Endodermal cell (in vitro differentiated cells): ENCODE measurements at places on chromosomes 2 and 18. TPM values are rescaled to one million over a fixed set of nuclear protein-coding genes. Genes with fewer than 3 reads are reported as not detected.

DNA sequence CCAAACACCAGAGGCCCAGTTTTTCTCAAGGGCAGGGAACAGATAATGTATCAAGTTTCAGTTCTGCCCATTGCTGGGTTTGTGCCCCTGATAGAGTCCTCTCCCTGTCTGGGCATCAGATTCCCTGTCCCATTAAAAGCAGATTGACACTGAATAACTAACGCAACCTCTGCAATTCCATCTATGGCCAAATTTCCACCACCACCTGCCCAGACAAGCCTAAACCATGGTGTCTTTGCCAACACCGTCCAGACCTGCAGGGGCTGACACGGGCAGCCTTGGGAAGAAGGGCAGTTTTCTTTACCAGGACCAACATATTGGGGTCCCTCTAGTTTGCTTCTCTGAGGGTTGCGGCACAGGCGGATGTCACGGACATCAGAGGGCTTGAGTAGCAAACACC, 26.4 kb upstream of the PAX8 start:
- DNase-seq = no peak

MARCHF4 gene
- 0.51 to 1.3 TPM (median 0.78 TPM) in 3 replicates for total RNA-seq

DNA sequence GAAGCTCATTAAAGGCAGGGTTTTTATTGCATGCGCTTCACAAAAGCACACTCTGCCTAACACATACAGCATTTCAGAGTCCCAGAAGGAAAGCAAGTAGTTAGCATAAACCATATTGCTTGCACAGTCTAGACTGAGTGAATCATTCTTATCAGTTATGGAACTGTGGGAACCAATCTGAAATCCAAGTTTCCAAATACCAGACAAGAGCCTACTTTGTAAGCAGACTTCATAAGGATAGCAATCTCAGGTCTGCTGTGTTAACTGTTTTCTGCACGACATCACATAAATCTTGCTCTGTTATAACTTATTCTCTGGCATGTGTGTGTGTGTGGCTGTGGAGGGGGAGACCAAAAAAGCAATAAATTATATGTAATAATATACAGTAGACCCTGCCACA, 608.1 kb upstream of the REG3G start:
- DNase-seq = no peak

DNA sequence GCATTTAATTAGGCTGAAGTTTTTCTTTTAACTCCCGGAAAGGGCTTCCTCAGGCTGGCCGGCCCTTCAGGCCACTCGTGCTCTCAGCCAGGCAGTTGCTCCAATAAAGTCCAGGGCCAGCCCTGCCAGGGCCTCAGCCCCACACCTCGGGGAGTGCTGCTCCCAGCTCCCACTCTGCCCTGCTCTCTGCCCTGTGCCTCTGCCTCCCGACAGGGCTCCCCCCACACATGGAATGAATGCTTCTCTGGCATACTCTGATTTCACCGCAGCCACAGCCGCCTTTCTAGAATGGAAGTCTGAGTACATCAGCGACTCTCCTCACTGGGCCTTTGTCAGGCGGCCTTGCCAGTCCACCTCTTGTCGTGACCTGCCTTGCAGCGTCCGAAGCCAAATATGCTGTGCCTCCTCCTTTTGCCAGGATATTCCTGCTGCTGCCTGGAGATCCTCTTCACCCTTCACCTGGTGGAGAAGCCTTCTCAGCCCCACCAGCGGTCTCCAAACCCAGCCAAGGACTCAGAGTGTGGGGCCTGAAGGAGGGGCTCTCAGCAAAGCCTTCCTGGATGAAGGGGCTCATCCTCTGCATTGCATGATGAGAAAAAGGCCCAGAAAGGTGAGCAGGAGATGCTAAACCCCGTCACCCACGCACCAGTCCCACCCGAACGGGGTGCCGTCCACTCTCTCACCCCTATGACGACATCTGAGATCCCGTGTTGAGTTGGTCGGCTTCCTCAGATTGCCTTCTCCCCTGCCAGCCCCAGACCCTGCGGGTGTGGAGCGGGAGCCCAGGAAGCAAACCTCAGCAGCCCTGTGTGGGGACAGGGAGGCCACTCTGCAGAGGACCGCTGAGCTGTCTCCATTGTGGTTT, 472.7 kb upstream of the HS6ST1 start:
- peak; percentile 37 for DNase-seq

CPS1 gene
- 26.5 to 31.2 TPM (median 29.4 TPM) in 3 replicates for total RNA-seq

- DNase-seq = no peak
These were observed 1.1 kb upstream of the TXNDC2 start for GRCh38 chr18:9884532-9885140.

DNA sequence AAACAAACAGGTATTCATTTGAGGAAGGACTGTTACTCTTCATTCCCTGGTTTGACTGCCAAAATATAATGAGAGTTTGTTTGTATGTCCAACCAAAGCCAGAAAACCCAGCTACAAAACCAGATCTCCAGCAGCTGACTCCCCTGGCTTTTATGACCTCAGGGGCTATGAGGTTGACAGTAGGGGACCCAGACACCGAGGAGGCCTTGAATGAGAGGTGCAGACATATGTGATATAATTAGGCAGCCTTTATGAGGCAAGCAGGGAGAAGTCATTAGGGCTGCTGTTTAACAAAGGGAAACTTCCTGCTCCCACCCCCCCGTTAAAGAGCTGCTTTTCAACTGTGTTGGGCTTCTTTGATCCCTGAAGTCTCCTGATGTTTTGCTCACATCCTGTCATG, 236.7 kb downstream of the SLC4A3 start:
- DNase-seq = no peak

DNA sequence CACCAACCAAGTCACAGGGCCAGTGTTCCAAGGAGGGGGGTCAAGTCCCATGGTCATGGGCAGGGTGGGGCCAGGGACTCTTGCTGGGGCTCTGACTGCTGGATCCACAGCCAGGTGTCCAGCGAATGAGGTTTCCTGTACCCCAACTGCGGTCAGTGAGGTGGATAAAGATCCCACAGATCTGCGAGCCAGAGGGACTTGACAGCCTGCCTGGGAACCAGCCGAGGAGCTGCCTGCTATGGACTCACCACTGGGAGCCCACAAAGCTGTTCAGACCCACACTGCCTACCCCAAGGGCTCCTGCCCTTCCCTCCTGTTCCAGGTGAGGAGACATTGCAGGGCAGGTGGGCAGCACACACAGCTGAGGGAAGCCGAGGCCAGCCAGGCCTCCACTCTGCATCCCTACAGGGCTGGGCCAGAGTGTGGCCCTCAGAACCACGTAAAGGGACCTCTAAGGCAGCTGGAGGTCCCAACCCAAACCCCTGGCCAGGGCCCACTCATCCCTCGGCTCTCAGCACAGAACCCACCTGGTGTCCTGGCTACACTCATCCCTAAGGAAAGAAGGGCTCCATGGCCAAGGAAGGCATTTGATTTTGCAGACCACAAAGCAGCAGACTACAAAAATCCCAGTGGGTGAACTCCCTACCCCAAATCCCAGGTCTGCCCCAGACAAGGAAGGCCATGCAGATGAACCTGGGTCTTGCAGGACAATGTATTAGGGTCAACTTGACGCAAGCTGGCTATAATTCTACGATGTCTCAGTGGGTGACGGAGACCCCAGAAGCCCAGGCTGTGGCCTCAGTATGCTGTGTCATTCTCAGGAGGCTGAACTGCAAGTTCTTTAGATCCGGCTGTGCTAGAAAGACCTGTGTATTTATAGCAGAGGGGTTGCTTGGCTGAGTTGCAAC, 209.2 kb downstream of the MGAT5 start:
- peak; percentile 33 for DNase-seq

- DNase-seq = no peak
These were observed 60.5 kb downstream of the KLHL29 start for GRCh38 chr2:23445450-23445868.

DNA sequence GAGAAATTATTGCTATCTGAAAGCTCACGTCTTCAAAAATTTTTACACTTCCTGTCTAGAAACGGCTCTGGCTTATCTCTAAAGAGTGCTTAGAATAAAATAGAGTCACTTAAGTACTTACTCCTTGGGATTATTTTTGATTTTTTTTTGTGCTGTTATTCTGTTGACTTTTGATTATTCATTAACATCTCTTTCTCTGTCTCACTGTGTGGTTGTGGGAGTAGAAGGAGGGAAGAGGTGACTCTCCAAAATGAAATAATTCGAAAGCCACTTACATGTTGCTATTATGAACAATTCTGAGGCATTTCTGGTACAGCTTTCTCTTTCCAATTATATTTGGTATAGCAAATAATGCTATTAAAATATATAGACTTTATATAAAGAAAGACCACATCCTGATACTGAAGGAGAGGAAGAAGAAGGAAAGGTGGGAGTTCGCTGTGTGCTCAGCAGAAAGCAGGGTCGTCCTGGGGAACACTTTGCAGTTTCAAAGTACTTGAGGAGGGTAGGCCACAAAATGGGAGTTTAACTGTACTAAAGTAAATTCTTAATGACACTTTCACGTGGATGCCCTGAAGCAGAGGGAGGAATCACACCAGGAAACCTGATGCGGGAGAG, 9.6 kb upstream of the MMADHC start:
- DNase-seq = no peak

FAM237A gene
- not detected in 2 replicates for total RNA-seq

- peak; percentile 19 for DNase-seq
These were observed 202.9 kb upstream of the HDAC4 start for GRCh38 chr2:239603411-239604356.

HS6ST1 gene
- 104 and 106 TPM in 2 replicates for total RNA-seq

- DNase-seq = no peak
These were observed 23.5 kb downstream of the CD302 start for GRCh38 chr2:159774370-159774990.

GRCh38 chr2:190984595-190984994, 29.4 kb downstream of the STAT1 start:
- DNase-seq = no peak

DNA sequence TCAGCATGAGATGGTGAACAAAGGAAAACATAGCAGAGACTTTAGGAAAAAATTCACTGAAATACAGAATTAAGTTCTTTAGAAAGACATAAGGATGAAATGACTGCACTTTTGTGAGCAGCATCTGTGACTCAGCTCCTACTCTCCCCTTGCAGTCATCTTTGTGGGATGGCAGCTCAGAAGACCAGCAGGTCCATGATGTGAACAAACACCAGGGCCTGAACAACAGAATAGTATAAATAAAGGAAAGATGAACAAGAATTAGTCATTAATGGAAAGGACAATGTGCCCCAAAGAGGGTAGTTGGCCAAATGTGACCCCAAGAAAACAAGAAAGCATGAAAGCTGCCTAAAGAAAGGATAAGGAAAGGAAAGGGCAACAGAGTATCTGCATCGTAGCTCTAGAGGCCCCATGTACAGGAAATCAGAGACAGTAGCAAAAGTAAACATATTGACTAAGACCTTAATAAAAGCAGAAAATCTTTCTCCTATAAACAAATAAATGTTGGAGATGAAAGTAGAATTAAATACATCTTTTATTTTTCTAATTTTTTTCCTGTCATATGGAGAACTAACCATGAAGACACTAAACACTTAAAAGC, 318.0 kb downstream of the ZEB2 start:
- no peak for DNase-seq

ACADL gene
- 0.38 and 0.66 TPM in 2 replicates for total RNA-seq

DNA sequence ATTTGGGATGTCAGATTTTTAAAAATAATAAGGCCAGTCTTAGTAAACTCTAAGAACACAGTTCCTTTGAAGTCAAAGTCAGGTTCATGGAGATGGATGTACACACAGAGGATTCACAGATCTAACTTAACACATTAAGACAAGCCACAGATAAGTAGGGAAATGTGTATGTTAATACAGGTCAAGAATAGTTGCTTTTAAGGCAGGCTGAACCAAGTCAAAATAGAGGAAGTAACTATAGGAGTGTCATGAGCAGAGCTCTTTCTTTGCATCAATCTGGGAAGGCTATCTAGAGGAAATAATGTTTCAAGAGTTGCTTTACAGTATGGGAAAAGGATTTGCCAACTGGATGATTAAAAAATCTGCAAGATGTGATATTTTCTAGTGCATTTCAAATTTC, 128.0 kb upstream of the FBXO11 start:
- no peak for DNase-seq

- DNase-seq = peak; percentile 93
These were observed 19.1 kb upstream of the ARHGAP25 start for GRCh38 chr2:68715353-68716041.

NAT8 gene
- total RNA-seq = not detected in 3 replicates

REG1B gene
- total RNA-seq = not detected in 3 replicates

POTEC gene
- 1.7 to 2.5 TPM (median 2.0 TPM) in 3 replicates for total RNA-seq

C2orf80 gene
- total RNA-seq = 0.34 and 0.55 TPM in 2 replicates

DNA sequence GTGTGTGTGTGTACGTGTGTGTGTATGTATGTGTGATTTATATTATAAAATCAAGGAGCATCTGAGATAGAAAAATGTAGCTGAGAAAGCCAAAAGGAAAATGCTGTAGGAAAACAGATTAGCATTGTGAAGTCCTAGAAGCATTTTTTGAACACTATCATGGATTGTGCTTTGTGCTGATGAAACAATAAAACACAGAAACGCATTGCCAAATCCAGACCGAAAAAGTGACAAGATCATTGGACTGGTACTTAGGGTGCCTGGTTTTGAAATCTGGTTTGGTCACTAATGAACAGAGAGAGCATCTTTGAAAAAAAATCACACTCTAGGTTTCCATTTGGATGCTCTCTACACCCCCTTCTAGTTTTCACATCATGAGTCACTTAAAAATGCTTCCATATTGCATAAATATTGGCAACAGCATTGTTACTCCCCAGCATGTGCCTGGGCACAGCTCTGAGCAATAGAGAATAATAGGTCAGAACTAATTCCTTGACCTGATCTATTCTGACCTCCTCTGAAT, 214.6 kb upstream of the LRRTM1 start:
- DNase-seq = no peak

TMEM178A gene
- total RNA-seq = 7.4 to 12.5 TPM (median 8.8 TPM) in 3 replicates
